CD8-positive, alpha-beta memory T cell (primary cell): ENCODE measurements at places on chromosomes 13 and 19. TPM values are rescaled to one million over a fixed set of nuclear protein-coding genes. Genes with fewer than 3 reads are reported as not detected.

DNA sequence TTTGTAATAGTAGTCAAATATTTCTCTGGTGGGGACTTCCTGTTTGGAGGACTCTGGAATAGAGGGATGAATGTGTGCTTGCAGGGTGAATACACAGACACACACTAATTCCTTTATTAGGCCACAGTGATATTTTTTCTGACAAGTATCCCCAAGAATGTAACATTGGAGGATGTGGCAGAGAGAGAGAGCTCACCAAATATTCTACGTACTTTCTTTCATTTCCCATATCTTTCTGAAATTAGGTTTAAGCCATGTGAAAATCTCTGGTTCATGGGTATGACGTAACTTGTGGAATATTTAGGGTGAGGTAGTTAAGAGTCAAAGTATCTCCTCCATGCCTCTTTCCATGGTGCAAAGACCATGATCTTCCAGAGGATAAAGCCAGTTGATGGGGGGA lies 463.4 kb downstream of the DIAPH3 start:
- DNase-seq = no peak
- no peaks in the 10 kb centered on the region for H3K27me3 ChIP-seq
- H3K36me3 ChIP-seq = no peaks in the 10 kb centered on the region
- H3K4me1 ChIP-seq = no peaks in the 10 kb centered on the region
- H3K4me3 ChIP-seq = no peak overlapping the region

DNA sequence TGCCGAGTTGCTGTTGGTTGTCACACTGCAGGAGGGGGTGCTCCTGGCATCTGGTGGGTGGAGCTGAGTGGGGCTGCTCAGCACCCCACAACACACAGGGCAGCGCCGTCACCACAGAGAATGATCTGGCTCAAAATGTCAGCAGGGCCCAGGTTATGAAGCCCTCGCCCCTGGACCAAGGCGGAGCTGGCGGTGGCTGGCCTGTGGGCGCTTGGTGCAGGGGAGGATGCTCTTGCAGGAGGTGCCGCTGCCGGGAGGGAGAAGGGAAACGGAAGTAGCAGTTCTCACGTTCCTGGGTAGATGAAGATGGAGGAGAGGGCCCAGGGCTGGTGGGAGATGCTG lies 14.2 kb upstream of the LENG8 start:
- no peaks in the 10 kb centered on the region for H3K27me3 ChIP-seq
- no peak overlapping the region for H3K4me3 ChIP-seq
- no peaks in the 10 kb centered on the region for H3K36me3 ChIP-seq
- H3K4me1 ChIP-seq = peaks cover 11% of the 10 kb centered on the region
- no peak for DNase-seq
- no peak overlapping the region for H3K27ac ChIP-seq

DNA sequence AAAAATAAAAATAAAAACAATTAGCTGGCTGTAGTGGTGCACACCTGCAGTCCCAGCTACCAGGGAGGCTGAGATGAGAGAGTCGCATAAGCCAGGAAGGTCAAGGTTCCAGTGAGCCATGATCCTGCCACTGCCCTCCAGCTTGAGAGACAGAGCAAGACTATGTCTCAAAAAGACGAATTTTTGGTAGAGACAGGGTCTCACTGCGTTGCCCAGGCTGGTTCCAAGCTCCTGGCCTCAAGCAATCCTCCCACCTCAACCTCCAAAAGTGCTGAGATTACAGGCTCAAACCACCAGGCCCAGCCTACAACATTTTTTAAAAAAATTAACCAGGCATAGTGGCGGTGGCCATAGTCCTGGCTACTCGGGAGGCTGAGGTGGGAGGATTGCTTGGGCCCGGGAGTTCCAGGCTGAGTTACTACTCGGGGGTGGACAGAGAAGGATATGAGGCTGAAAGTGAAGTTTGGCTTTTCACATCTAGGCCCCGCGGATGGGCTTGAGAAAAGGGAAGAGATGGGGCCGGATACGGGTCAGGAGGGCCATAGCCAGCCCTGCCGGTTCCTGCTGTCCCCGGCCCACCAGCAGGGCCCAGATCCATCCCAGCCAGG lies 10.2 kb downstream of the NDUFA11 start:
- no peaks in the 10 kb centered on the region for H3K27me3 ChIP-seq
- no peak overlapping the region for H3K4me3 ChIP-seq
- H3K4me1 ChIP-seq = no peaks in the 10 kb centered on the region
- DNase-seq = no peak
- no peak overlapping the region for H3K27ac ChIP-seq
- H3K36me3 ChIP-seq = no peaks in the 10 kb centered on the region

Gene ZNF577
- 4.6 TPM for total RNA-seq

Gene CLASRP
- total RNA-seq = 84.1 TPM

Gene NEK3
- 1.5 TPM for total RNA-seq
